ENCODE measurements at places on chromosomes 2 and 18.

- DNase-seq: peak; percentile 63
Observed at GRCh38 chr2:206856513-206856912, 82.8 kb upstream of the CPO start.

DNA sequence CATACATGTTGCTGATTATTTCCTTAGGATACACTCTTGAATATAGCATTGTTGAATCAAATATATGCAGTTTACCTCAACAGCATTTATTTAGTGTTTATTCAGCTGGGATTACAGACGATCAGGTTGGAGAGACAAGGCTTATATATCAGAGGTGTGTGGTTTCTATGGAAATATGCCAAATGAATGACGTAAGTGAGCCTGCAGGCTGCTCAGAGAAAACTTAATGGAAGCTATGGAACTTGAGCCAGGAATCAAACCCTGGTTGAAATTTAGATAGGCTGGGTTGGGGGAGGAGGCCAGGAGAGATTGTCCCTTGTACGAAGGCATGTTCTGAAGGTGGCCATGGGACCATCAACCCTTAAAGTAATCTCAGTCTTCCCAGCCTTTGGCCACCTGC is 79.5 kb downstream of the INPP4A start:
- DNase-seq: peak; percentile 47

DNA sequence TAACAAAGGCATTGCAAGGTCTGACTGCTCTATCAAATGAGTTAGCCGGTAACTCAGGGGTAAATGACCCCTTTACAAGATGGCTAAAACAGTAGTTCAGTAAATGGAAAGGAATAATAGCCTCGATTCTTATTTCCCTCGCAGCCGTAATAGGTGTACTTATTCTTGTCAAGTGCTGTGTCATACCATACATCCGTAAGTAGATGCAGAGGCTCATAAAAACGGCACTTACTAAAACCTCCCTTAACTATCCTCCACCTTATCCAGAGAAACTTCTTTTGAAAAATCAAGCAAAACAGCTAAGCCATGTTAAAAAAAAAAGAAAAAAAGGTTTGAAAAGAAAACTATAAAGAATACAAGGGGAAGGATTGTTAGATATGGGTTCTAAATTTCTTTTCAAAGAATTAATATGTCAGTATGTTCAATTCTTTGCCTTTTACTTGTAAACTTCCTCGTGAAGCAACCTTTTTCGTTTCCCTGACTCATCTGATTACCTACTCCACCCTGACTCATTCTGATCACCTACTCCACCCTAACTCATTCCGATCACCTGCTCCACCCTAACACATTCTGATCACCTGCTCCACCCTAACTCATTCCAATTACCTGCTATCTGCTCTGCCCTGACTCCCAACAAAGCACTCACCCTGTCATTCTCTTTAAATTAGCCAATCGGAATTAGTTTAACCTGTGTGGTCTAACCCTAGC is 127.5 kb downstream of the SPAG16 start:
- DNase-seq: no peak

DNA sequence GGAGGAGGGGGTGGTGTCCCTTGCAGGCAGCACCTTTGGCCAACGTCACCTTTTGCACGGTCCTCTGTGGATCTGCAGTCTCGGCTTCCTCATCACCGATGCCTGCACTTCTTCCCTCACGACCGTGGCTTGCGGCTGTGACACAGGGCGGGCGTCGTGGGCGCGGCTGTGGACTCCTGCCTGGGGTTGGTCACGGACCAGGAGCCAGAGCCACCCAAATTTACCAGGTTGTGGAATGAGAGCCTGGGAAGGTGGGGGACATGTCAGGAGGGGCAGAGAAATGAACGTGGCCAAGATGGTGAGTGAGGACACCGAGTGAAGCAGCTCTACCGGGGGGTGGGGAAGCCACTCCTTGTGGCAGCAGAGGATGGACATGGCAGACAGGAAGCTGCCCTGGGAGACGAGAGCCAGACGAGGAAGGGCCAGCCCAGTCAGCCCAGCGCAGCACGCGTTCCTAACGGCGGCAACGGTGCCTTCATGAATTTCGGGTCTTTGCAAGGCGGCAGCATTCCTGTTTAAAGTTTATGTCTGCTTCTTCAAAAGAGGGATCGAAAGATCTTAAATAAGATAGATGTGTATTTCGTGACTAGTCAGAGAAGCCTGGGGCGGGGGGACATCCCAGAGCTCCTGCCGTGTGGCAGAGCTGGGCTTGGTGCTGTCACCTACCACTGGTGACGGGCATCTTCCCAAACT is 84.2 kb downstream of the LRRFIP1 start:
- DNase-seq: no peak

- no peak for DNase-seq
Observed at GRCh38 chr2:63046961-63047320, 3.7 kb upstream of the OTX1 start.

DNA sequence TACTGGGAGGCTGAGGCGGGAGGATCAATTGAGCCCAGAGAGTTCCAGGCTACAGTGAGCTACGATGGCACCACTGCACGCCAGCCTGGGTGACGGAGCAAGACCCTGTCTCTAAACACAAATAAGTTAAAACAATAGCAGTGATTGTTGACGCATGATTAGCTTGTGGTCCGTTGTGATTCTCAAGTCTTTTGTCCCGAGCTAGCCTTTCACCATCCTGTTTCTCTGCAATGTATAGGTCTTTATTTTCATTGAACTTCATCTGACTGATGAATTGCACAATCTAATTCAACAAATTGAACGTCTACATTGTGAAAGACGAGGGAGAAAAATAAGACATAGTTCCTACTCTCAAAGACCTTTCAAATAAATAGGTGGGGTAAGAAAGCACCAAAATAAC is 8.8 kb upstream of the FZD7 start:
- DNase-seq: no peak

DNA sequence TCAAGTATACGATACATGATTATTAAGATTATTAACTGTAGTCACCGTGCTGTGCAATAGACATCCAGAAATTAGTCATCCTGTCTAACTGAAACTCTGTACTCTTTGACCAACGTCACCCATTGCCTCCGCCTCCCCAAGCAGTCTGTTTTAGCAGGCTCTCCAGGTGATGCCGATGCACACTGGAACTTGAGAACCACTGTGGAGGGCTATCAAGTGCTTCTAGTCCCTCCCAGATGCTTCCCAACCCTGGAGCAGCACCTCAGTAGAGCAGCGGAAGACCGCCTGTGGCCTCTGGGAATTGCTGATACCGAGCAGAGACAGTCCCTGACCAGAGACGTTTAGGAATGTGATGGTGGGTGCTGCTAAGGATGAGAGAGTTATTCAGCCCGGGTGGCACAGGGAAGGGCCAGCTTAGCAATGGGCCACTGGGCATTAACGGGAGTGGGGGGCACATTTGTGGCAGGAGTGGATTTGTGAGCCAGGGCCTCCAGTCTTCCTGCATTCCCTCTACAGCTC is 50.7 kb downstream of the LIPG start:
- no peak for DNase-seq

GRCh38 chr2:217873371-217873770 is 129.4 kb downstream of the TNS1 start:
- DNase-seq: no peak

- no peak for DNase-seq
Observed at GRCh38 chr2:102581911-102582310, 37.4 kb upstream of the SLC9A2 start.

GRCh38 chr2:190879474-190880377 is 895 bp upstream of the GLS start:
- DNase-seq: no peak

- DNase-seq: no peak
Observed at GRCh38 chr2:221437056-221437455, 135.0 kb downstream of the EPHA4 start.

GRCh38 chr2:236083934-236084333 is 84.3 kb downstream of the GBX2 start:
- DNase-seq: no peak

- no peak for DNase-seq
Observed at GRCh38 chr2:75041226-75041625, 82.8 kb downstream of the POLE4 start.

- DNase-seq: peak; percentile 30
Observed at GRCh38 chr2:41595240-41595639, 452.6 kb upstream of the PKDCC start.

- no peak for DNase-seq
Observed at GRCh38 chr18:9711361-9712129, 3.4 kb downstream of the RAB31 start.

- no peak for DNase-seq
Observed at GRCh38 chr2:101223814-101224231, 28.9 kb upstream of the CNOT11 start.

DNA sequence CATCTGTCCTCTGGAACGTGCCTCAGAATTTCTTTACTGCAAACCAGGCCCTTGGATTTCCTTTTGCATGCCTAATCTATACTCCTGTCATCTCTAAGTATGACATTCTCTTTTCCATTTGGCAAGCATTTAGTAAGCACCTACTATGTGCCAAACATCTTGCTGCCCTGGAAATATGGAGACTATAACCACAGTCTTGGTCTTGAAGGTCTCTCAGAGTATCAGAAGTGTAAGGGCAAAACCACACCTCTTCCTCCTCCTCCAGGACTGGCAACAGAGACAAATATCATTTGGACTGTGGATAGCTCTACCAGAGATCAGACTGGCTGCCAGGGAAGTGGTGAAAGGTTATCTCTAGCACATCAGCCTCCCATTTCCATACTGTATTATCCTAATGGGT is 11.4 kb downstream of the DOCK10 start:
- DNase-seq: no peak

DNA sequence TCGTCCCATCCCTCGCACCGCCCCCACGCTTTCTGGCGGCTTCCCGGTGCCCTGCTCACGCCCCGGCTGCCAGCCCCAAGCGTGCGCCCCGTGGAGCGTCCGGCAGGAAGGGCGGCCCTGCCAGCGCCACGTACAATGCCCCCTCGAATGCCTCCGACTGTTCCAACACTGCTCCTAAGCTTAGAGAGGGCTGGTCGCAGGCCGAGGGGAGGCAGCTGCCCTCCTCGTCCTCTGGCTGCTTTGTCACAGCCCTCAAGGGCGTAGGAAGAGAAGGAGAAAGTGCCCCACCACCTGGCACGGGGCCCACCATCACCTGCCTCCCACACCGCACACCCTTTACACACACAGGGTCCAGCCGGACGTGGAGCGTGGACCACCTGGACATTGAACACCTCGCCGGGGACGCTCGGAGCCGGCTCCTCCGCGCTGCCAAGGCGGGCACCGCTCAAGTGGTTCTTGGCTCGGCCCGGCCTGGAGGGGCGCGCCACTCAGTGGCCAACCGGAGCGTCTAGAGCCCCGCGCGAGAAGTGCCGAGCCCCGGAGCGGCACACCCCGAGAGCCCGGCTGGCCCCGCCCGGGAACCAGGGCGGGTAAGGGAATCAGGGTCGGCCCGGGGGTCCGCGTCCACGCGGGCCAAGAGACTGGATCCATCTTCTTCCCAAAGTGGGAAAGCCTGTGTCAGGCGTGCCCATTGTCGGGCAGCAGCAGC is 830 bp downstream of the DNER start:
- peak; percentile 16 for DNase-seq

- no peak for DNase-seq
Observed at GRCh38 chr2:203383038-203383437, 54.8 kb downstream of the ABI2 start.

DNA sequence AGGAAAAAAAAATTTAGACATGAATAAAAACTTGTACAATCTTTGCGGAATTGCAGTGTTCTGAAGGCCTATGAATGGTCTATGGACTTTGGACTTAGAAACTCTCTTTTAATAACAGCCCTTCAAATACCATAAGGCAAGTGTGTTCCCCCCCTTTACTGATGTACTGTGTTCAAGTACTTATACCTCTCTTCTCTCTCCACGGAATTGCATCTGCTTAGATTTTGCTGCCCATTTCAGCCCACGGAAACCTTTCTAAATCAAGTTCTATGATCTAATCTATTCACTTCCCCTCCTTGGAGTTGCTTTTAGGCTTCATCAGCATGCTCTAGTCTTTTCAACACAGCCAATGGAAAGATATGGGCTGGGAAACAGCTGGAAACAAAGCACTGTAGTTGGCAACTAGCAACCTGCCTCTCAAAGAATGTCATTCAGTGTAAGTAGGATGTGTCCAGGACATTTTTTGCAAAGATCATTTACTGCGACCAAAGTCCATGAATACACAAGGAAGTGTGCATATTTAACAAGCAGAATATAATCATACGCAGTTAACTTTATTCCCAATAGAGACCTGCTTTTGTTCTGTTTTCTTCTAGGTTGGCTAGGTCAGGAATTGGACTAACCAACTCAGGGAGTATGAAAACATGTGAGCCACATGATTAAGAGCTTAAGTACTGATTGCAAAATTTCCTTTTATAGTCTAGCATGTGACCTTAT is 58.0 kb downstream of the SLC40A1 start:
- peak; percentile 52 for DNase-seq

DNA sequence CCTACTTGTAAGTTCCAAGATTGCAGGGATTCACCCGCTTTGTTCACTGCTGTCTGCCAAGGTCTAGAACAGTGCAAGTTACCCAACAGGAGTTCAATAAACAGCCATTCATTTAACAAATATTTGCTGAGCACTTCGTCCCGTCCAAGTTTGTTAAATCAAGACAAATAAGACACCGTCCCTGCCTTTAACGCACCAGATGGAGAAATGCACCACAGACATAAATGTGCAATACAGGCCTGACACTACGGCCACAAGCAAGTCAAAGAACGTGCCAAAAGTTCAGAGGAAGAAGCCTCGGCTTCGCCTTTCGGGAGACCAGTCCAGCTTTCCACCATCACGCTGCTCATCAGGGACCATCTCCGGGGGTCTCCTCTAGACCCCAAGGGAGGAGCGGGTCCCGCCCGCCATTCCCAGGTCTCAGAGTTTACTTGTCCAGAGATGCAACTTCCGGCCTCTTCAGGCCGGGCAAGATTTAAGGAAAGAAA is 429 bp downstream of the C2orf76 start:
- DNase-seq: peak; percentile 54

DNA sequence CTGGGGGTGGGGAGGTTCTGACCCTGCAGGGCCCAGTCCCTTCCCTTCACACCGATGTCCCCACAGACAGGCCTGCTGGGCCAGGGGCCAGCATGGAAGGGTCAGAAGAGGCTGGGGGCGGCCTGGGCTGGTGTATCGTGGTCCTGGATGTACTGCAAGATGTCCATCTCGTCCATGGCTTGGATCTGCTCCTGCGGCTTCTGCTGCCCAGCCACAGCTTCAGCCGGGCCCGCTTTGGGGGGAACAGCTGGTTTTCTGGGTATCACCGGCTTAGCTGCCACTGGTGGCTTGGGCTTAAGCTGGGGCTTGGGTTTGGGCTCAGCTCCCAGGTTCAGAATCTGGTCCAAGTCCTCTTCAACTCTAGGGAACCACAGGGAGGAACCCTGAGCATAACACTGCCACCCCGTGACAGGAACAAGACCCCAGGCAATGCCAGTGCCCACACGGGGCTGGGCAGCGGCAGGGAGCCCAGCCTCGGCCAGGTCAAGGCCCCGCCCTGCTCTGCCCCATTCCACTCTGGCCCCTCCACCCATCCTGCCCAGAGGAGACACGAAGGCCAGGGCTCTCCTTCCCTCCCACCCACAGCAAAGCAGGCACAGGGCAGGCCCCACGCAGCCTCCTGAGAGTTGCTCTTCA is 31.9 kb downstream of the HS1BP3 start:
- DNase-seq: no peak

Measured in iris pigment epithelial cell (primary cell).